HAP-1 (cell line): ENCODE measurements at places on chromosomes 7 and 10.

- DNase-seq = no peak
Measured at GRCh38 chr7:94088560-94088959, 84.4 kb upstream of the BET1 start.

GRCh38 chr10:69101451-69102095 is 13.7 kb downstream of the SRGN start:
- no peak for DNase-seq

DNA sequence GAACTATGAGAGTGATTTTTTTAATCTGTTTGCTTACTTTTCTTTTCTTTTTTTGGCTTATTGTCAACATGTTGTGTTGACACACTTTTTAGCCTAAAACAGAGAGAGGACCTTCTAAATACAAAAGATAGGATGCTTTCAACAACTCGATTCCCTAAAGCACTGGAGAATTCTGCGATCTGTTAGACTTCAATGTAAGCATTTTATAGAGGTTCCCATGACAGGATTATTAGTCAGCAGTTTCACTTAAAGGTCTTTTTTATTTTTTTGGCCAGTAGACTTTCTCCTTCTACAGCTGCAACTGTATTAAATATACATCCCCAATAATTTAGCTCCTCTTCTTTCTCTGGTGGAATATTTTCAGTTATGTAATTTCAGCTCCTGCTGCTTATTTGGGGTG is 12.7 kb upstream of the NRP1 start:
- DNase-seq = no peak

- DNase-seq = no peak
Measured at GRCh38 chr7:42628054-42628453, 283.8 kb downstream of the C7orf25 start.

- DNase-seq = no peak
Measured at GRCh38 chr10:49080071-49080470, 35.3 kb downstream of the VSTM4 start.
